ENCODE measurements at places on chromosomes 4 and X.

- no peak for DNase-seq
Observed at GRCh38 chrX:14922437-14922836, 49.2 kb downstream of the MOSPD2 start.

GRCh38 chr4:176999935-177000543 lies 207.3 kb upstream of the VEGFC start:
- DNase-seq = no peak

DNA sequence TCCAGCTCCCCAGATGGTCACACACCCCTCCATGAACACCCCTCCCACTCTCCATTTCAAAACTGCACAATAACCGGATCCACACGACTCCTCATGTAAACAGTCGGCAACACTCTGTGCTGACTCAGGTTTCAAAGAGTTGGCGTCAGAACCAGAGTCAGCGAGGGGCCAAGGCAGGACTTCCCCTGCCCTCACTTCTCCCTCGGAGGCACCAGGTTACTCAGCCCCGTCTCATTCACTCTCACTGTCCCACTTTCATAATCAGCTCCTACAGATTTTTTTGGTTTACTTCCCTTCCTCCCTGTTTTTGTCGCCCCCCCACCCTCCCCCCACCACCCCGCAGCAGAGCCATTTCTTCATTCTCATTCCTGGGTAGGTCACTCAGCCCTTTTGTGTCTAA lies 2.7 kb upstream of the TIMP1 start:
- DNase-seq = no peak

GRCh38 chr4:964346-965025 lies 8.9 kb downstream of the DGKQ start:
- DNase-seq = no peak

GRCh38 chr4:125551466-125551865 lies 236.7 kb downstream of the FAT4 start:
- DNase-seq = no peak

DNA sequence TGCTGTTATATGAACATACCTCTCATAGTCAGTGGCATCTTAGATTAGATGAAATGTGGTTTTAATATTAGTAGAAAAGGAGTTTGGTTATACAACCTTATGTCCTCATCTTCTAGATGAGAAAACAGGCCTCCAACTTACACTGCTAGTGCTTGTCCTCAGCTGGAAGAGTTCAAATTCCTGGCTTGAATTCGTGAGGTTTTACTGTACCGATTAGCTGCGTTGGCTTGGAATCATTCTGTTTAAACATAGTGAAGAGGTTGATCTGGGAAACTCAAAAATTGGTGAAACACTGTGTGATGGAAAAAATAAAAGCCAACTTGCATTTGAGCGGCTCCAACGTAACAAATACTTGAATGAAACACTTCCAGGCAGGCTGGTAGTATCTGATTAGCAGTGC lies 81.0 kb downstream of the LNX1 start:
- no peak for DNase-seq

- DNase-seq = no peak
Observed at GRCh38 chr4:147707892-147708672, 23.8 kb upstream of the ARHGAP10 start.

GRCh38 chr4:76892001-76892400 lies 5.9 kb downstream of the SOWAHB start:
- DNase-seq = no peak

DNA sequence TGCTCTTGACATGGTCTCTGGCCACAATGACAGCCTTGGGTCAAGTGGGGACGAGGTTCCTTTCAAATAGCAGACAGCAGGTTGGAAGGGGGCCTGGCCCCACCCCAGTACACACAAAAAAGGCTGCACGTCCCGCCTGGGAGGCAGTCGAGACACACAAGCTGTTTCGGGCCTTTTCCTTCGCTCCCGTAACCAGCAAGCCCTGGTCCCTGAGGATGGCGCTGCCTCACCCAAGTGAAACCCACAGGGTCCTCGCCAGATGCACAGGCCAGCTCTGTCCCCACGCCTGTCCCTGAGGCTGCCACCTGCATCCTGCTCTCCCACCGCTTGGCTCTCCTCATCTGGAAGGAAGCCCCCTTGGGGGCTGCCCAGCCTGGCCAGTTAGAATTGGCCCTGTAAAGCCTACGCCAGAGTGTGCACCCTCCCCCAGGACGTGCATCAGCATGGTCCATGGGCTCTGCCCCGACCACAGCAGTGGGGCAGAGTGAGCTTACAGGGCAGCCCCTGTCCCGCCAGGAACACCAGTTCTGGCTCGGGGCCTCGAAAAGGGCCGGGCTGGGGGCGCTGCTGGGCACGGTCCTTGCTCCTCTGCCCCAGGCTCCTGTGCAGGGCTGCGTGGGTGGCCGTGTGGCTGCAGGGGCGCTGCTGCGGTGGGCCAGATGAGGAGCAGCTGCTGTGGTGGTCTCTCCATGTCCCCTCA lies 2.0 kb downstream of the CPLX1 start:
- DNase-seq = no peak

DNA sequence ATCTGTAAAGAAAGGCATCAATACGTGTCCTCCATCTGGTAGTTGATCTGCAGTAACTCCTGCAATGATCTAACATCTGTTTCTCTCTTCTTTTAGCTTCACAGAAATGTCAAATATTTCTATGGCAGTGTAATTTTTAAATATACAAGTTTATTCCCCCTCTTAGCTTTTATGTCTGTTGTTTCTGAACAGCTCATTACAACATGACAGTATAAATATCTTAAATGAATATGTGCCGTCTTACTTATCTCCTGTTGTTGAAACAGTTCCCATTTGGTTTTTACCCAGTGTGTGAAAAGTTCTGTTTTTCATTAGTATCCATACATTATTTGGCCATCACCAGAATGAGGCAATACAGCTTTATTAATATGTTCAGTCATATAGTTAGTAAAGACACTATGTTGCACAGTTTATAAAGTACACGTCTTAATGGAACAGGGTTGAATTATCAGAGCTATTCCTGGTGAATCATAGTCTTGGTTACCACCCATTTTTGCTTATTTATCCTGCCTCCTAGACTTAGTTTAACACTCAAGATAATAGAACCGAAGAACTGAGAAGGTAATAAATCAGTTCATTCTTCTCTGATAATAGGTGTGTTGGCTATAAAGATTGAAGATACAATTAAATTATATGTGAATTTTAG lies 321.6 kb downstream of the TENM3 start:
- DNase-seq = no peak

DNA sequence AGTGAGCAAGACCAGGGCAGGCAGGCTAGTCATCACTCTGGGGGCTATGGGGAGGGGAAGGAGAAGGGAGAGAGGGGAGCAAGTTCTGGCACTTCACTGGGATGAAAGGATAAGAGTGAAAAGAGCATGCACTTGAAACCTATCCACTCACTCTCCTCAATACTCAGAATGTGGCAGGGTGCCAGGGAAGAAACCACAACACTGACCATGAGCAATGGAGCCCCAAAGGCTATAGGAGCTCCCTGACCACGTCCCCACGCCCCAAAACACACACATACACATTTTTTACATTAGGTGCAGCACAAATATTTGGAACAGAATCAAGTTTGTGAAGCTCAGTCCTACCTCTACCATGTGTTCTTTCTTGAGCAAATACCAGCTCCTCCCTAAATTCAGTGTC lies 132.2 kb downstream of the IDS start:
- DNase-seq = no peak

DNA sequence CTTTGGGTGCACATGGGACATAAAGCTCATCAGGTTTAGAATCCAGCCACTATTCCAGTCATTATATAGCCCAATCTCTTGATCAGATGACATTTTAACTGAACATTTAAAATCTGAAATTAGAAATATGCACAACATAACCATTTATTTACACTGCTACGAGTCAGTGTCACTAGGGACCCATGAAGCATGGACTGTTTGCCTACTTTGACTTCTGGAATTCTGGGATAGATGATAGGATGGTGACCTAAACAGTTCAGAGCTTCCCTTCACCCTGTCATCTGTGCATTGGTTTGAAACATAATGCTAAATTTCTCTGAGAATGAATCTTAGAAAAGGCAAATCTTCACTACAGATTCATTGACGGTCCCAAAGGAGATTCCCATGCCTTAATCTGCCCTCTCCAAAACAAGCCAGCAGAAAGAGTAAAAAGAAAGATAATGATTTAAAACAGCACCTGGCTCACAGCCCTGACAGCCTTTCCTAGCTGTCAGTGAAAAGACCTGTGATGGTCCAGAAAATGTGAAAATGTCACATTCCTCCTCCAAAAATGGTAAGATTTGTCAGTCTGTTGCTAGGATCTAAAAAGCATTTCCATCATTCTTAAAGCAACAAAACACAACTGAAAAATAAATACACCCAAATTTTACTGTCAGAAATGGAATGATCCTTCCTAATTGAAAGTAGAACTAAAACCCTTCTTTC lies 18.9 kb upstream of the HERC3 start:
- DNase-seq = no peak

DNA sequence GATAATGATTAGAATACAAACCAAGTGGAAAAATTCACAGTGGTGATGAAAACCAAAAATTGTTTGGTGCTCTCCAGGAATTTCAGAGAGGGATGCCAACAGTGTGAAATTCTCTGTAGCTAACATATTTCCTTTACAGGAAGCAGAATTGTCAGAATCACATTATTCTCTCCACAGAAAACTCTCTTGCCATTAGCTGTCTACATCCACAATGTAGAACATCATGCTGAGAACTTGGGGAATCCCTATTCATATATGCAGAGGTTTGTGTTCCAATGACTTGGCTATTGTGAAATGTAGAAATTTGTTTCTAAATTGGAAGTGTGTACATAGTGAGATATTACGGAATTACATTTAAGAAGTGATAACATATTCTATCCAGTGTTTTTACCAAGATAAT lies 142.0 kb downstream of the PCDH7 start:
- no peak for DNase-seq

DNA sequence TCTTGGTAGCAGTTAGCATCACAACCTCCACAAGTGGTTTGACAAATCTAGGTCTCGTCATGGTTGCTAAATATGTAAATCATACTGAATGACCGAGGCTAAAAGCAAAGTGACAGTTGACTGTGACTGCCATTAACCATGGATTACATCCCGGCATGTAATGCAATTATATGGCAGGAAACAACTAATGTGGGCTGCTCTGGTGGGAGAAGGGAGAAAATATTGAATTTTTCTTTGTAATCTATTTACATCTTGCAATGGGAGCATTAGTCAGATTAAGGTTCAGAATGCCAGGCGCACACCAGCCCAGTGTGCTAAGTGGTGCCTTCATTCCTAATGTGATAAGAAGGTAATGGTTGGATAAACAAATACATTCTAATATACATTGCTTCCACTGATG lies 35.8 kb downstream of the UNC5C start:
- no peak for DNase-seq

DNA sequence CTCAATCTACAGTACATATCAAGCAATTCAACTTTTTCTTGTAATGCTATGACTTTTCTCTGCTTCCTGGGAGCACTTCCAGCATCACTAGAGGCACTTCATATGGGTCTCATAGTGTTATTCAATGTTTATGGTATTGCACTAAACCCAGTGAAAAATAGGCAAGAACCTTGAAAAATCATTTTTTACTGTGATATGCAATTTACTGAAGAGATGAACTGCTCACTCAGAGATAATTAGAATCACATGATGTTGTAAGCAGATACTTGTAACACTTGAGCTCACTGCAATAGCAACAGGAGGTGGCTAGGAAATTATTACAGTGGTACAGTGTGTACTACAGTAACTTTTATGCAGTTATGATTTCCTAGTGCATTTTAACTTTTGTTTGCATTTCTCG lies 93.3 kb downstream of the RASGEF1B start:
- no peak for DNase-seq

GRCh38 chrX:134520860-134521390 lies 61.0 kb downstream of the HPRT1 start:
- DNase-seq = no peak

DNA sequence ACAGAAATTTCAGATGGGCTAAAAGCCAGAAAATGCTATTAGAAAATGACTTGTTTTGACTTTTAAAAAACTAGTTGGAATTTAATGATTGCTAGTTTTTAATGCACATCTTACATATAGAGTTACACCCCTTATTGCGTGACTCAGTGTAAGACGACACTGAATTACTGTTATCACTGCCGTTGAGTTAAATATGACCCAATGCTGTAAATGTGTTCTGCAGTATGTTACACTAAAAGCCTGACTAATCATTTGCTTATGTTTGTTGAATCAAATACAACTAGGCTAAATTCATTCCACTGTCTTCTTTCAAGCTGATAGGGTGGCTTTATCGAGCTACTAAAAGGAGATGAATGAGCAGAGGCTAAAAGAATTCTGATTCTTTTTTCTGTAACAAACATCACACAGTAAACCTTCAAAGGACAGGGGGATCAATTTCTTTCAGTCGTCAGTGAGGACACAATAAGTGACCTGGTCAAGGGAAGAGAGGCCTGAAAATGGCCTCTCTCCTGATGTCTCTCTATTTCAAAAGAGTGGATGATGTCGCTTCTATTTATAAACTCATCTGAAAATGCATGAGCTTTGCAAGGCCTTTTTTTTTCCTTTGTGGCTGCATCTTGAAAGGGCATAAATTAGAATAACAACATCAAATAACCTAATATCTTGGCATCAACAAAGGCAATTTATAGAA lies 142.2 kb upstream of the KCNIP4 start:
- DNase-seq = no peak

DNA sequence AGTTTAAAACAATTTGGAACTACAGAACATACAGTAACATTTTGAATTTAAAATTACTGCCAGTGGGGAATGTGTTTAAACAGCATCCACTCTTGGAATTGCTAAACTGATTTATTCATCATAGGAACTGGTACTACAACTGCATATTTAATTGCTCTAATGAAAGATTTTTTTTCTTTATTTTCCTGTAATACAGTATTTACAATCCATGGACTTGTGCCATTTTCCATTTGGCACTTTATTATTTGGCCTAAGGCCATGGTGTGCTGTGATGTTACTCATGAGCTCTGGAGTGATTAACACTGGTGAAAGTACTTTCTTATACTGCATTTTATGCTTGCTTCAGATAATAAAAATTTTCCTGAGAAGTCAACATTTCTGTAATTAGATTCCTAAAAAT lies 69.7 kb upstream of the NUDT6 start:
- DNase-seq = no peak

DNA sequence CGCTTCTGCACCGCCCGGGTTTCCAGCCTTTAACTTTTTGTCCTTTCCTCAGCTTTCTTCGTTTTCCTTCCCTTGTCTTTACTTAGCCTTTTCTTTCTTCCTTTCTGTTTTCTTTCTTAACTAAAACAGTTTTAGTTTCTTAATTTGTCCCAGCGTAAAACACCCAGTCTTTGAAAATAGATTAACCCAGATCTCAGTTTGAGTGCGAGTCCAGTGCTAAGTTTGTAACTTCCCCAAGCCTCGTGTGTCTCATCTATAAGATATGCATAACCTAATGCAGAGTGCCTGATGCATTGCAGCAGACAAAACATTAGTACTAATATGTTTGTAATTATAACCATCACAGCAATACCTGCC lies 460 bp upstream of the GEMIN8 start:
- DNase-seq = no peak

GRCh38 chrX:45774961-45775360 lies 574.3 kb upstream of the DIPK2B start:
- DNase-seq = no peak

- DNase-seq = no peak
Observed at GRCh38 chr4:53646795-53647194, 55.5 kb upstream of the LNX1 start.

GRCh38 chrX:79444694-79445210 lies 77.6 kb upstream of the ITM2A start:
- no peak for DNase-seq
